Uterus (tissue), 4 donors: ENCODE measurements at places on chromosomes 11 and 22. TPM values are rescaled to one million over a fixed set of nuclear protein-coding genes. Genes with fewer than 3 reads are reported as not detected.

GRCh38 chr11:111186308-111186915, 59.1 kb upstream of the POU2AF2 start:
- DNase-seq = no peak

GRCh38 chr11:111039982-111040381, 205.5 kb upstream of the POU2AF2 start:
- no peak for DNase-seq

DERL3 gene
- total RNA-seq = not detected

- no peak for DNase-seq
Observed at GRCh38 chr11:20022363-20023081, 137.8 kb downstream of the DBX1 start.

DNA sequence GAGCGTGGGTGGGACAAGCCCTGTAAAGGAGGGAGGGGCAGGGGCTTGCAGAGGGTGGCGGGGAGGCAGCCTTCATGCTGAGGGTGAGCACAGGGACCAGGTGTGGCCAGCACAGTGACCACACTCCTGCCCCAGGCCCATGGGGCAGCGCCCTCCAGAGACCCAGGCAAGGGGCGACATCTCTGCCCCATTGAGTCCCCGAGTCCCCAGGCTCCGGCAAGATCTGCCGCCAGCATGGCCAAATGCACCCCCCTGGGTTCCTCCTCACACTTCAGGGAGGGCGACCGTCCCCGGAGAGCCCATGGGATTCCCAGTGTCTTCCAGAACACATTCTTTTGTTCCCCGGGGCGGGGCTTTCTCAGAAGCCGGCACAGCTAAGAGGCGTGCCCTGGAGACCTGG, 362.5 kb downstream of the TBC1D22A start:
- no peak for DNase-seq
